ENCODE measurements at places on chromosomes 13 and 19.

DNA sequence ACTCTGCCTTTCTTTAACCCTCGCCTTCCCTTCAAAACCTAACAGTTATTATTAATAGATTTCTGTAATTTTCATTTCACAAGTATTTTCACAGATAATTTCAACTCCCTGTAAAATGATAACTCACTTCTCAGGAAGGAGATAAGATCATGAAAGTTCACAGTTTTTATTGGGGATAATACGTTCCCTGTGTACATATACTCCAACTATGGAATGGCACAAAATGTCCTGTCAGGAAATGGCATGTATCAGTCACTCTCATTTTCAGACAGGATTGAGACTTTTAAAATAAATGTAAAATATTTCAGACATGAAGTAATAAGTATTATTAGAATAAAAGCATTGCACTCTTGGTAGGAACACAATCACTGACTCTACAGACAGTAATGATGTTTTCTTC lies 932 bp upstream of the TRAPPC2B start:
- no peak for DNase-seq

DNA sequence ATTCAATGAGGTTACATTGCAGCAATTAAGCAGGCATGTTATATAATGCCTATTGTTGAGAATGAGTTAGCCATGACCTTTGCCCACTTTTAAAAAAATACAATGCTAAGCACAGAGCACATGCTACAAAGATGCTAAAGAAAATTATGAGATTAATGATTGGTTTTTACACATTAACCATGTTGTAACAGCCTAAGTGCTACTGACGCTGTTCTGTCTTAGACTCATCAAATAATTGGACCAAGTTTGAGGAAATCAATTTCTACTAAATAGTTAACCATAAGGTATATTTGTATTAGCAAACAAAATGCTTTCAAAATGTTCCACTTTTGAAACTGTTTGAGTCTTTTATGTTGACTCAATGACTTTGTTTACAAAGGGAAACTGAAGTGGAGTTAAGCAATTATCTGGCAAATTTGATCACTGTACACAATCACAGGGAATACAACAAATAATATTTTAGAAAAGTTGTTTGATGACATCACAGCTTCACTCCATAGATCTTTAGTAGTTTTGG lies 14.3 kb downstream of the MIR17HG start:
- no peak for DNase-seq

GRCh38 chr19:13887517-13887916 lies 10.6 kb downstream of the NANOS3 start:
- no peak for DNase-seq

DNA sequence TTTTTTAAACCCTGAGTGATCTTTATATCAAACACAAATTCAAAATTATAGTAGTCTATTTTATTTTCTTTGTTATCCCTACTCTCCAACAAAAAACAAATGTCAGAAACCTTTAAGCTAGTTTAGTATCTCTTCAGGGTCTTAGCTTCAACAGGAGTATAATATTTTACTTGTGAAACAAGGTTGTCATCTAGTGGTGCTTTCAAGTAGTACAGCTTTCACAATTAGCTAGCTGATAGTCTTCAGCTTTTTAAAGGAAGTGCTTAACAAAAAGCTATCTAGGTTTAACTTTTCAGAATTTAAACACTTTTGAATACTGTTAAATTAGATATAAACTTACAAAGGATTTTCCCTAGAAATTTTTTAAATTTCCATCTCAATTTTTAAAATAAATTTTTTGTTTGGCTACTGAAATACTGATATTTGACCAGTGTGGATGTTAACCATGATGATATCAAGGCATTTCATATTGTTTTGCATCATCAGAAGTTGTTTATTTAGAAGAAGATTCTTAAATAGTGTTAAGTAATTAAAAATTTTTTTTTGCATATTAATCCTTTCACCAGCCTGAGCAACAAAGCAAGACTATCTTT lies 34.2 kb downstream of the TDRD3 start:
- no peak for DNase-seq

DNA sequence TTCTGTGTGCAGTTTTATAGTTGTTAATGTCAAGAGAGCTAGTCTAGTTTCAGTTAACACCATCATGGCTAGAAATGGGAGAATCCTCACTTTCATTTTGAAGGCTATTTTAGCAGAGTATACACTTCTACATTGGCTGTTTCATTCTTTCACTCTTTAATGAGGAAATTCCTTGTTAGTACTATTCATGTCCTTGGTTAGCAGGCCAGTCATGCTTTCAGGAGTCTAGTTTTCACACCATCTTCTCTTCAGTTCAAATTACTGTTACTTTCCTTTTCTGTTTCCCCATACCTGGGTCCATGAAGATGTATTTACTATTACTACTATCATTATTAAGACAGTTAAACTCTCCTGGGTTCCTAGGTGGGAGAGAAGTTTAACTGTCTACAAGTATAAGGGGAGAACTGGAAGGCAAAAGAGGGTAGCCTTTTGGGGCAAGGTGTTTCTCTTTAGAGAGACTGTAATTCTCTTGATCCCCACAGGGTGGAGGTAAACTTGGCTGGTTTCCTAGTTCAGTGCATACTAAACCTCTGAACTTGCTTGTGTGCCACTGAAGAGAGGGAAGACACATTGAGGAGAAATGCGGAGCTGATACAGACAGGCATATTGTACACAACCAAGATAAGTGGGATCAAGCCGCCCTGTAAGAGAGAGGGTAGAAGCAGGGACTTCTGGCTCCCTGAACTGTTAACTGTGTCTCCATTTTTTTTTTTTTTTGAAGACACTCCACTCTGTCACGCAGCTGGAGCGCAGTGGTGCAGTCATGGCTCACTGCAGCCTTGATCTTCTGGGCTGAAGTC lies 41.3 kb upstream of the IGFL4 start:
- no peak for DNase-seq

DNA sequence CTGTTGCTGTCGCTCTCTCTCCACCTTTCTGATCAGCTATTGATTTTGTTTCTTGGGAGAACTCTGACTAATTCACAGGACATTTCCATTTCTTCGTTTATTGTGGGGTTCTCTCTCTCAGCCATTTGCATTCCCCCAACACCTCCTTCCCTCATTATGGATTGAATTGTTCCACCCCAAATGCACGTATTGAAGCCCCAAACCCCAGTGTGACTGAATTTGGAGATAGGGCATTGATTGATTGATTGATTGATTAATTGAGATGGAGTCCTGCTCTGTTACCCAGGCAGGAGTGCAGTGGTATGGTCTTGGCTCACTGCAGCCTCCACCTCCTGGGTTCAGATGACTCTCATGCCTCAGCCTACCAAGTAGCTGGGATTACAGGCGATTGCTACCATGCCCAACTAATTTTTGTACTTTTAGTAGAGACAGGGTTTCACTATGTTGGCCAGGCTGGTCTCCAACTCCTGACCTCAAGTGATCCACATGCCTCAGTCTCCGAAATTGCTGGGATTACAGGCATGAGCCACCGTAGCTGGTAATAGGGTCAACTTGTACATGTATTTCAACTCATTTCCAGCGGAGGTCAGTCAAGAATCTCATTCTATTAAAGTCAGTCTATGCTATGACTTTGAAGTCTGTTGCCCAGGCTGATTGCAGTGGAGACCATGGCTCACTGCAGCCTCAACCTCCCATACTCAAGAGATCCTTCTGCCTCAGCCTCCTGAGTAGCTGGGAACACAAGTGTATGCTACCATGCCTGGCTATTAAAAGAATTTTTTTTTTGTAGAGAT lies 13.6 kb downstream of the NFILZ start:
- no peak for DNase-seq

- DNase-seq, result no peak
Observed at GRCh38 chr19:51586103-51586728, 15.1 kb downstream of the ZNF175 start.

DNA sequence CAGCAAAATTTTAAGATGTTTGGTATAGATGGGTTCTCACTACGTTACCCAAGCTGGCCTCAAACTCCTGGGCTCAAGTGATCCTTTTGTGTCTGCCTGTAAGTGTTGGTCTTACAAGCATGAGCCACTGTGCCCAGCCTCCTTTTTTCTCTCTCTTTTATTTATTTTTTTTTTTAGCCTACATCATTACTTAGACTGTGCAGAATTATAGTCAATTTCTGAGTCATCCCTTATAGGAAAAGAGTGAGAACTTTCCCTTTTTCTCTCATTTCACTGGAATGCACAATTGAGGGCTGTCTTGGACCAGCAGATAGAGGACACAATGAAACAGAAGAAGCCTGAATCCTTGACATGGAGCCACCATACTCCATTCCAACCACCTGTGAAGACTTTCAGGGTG lies 13.3 kb downstream of the TSKS start:
- no peak for DNase-seq

GRCh38 chr13:100447831-100448230 lies 140.8 kb downstream of the GGACT start:
- DNase-seq, result no peak

GRCh38 chr13:74715718-74716117 lies 581.5 kb upstream of the KLF12 start:
- no peak for DNase-seq

GRCh38 chr19:16496613-16496983 lies 404 bp downstream of the C19orf44 start:
- DNase-seq, result no peak

All from activated CD4-positive, alpha-beta T cell treated with anti-CD3 and anti-CD28 coated beads, Interleukin-2, amount 50 U/mL, for 1 hour (primary cell).